Activated T-helper 17 cell treated with anti-CD3 and anti-CD28 coated beads, Interleukin-2, amount 50 U/mL, for 72 hours (primary cell): ENCODE measurements at places on chromosomes 7 and 10. TPM values are rescaled to one million over a fixed set of nuclear protein-coding genes. Genes with fewer than 3 reads are reported as not detected.
A peak's percentile ranks its signal among the peaks of the same experiment; 100 is the strongest.

The NPSR1 gene
- not detected for total RNA-seq

The ENTPD1 gene
- total RNA-seq = 36.3 TPM

DNA sequence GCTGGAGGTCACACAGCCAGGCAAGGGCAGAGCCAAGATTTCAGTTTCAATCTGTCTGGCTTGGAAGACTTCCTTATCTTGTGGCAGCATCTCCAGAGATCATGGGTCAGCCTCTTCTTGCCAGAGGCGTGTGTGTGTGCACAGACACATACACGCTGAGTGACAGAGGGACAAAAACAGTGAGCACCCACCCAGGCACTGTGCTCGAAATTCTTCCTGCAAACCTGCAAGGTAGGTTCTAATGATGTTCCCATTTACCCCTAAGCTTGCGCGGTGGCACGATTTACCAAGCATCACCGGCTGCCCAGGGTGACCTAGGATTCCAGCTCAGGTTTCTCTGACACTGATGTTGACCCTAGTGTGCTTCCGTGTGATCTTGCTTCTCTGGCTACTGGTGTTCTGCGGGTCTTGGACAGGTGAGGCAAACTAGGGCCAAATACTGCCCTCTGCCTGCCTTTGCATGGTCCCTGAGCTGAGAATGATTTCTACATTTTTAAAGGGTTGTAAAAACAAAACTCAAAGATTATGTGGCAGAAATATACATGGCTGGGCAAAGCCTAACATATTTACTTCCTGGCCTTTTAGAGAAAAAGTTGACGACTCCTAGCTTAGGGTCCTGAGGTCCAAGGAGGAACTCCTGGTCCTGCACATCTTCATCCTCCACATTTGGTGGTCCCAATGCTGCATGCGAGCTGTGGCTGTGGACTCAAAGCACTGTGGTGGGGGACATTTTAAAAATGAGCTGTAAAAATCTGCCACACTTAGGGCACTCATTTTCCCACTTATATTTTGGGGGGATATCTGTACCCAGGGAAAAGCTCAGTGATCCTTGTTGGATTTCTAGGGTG is 268.5 kb downstream of the RPS24 start:
- no peak for ATAC-seq
- H3K36me3 ChIP-seq = no peaks in the 10 kb centered on the region
- H3K27me3 ChIP-seq = no peaks in the 10 kb centered on the region
- H3K4me3 ChIP-seq = peak overlapping the region; percentile 93

GRCh38 chr7:27235387-27236311 is 7.0 kb upstream of the EVX1 start:
- H3K4me1 ChIP-seq = no peaks in the 10 kb centered on the region
- no peak for ATAC-seq
- no peaks in the 10 kb centered on the region for H3K36me3 ChIP-seq

The ANKRD16 gene
- total RNA-seq = 6.8 TPM

The GIMAP2 gene
- total RNA-seq = 44.9 TPM

DNA sequence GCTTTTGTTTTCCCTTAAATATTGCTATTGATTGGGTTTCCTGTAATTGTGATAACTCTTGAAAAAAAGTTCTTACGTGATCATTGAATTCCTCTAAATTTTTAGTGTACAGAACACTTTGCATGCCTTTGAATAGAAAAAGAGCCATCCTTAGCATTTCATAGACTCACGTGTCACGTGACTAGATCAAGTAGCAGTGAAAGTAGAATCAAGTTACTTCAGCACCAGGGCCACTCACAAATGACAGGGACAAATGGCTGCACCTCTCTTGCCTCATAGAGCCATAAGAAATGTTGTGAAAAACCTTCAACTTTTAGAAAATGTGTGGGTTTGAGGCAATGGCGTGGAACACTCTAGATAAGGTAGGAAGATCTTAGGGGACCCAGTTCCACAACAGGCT is 203.8 kb downstream of the ZEB1 start:
- H3K36me3 ChIP-seq = peaks cover 89% of the 10 kb centered on the region
- H3K27ac ChIP-seq = no peak overlapping the region
- H3K4me3 ChIP-seq = no peak overlapping the region
- no peaks in the 10 kb centered on the region for H3K27me3 ChIP-seq
- H3K4me1 ChIP-seq = no peaks in the 10 kb centered on the region
- no peak for ATAC-seq

GRCh38 chr10:71274901-71275796 is 43.9 kb upstream of the SLC29A3 start:
- ATAC-seq = no peak
- H3K27ac ChIP-seq = no peak overlapping the region
- no peaks in the 10 kb centered on the region for H3K27me3 ChIP-seq
- no peaks in the 10 kb centered on the region for H3K4me1 ChIP-seq
- no peak overlapping the region for H3K4me3 ChIP-seq

- H3K27ac ChIP-seq = no peak overlapping the region
- H3K4me1 ChIP-seq = peaks cover 3% of the 10 kb centered on the region
- ATAC-seq = no peak
- H3K4me3 ChIP-seq = no peak overlapping the region
- no peaks in the 10 kb centered on the region for H3K36me3 ChIP-seq
Measured at GRCh38 chr7:21966271-21966670, 20.6 kb upstream of the CDCA7L start.

- peaks cover 12% of the 10 kb centered on the region for H3K27me3 ChIP-seq
- no peak overlapping the region for H3K27ac ChIP-seq
- H3K4me1 ChIP-seq = no peaks in the 10 kb centered on the region
- no peaks in the 10 kb centered on the region for H3K36me3 ChIP-seq
Measured at GRCh38 chr7:28490831-28491230, 78.5 kb downstream of the CREB5 start.

The GSTO2 gene
- 1.4 TPM for total RNA-seq

The COL13A1 gene
- not detected for total RNA-seq

The XRCC2 gene
- total RNA-seq = 15.7 TPM

The HSPA12A gene
- 0.22 TPM for total RNA-seq

DNA sequence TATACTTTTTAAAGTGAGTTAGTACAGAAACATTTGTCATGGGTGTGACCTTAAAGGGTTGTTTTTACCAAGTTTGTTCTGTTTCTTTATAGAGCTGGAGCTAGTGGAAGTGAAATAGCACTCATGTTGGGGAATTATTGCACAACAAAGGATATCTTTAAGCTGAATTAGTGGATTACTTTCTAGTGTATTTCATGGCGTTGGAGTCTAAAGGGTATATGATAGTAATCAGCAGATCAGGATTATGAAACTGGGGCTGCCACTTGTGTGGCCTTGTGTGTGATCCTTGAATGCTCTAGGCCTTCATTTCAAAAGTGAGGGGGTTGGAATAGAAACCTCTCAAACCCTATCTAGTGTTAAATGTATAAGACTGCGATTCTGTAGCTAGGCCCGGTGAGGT is 123.6 kb downstream of the LYZL1 start:
- no peak overlapping the region for H3K27ac ChIP-seq
- peaks cover 17% of the 10 kb centered on the region for H3K36me3 ChIP-seq
- peak; percentile 58 for ATAC-seq
- H3K4me3 ChIP-seq = peak overlapping the region; percentile 11
- H3K27me3 ChIP-seq = no peaks in the 10 kb centered on the region

DNA sequence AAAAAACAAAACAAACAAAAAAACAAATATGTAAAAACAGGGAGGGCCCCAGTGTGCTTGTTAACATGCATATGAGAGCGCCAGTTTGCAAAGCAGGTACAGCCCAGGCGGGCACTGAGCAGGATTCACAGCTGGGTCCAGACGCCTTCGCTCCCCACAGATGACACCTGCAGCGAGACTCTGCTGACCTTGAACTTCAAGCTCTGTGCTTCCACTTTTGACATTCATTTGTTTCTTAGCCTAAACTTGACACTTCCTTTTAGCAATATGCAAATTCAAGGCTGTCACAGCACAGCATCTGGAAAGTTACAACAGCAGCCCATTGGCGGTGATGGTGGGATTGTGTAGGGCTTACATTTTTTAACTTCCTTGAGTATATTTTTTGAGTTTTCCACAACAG is 88.8 kb upstream of the TNS3 start:
- H3K27me3 ChIP-seq = no peaks in the 10 kb centered on the region
- H3K27ac ChIP-seq = no peak overlapping the region
- no peaks in the 10 kb centered on the region for H3K36me3 ChIP-seq
- no peak for ATAC-seq
- H3K4me1 ChIP-seq = no peaks in the 10 kb centered on the region

DNA sequence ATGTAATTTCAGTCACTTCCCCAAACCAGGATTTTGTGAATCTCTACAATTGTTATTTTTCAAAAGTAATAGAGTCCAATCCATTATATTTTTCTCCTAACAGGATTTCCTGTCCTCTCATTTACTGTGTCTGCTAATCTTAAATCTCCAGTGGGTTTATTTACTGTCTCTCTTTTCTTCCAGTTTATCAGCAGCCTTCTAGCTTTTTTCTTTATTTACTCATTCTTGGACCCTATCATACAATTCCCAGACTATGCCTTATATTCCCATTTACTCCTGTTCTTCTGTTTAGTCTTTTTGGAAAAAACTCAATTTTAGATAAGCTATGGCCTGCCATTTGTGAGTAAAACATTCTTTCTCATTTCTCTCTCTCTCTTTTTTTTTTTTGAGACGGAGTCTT is 94.7 kb downstream of the STK31 start:
- peaks cover 8% of the 10 kb centered on the region for H3K27me3 ChIP-seq
- H3K36me3 ChIP-seq = no peaks in the 10 kb centered on the region
- H3K27ac ChIP-seq = no peak overlapping the region
- no peak overlapping the region for H3K4me3 ChIP-seq
- no peak for ATAC-seq

The MYL7 gene
- total RNA-seq = not detected

The FAM25G gene
- total RNA-seq = not detected

GRCh38 chr10:34911661-34912205 is 96.6 kb upstream of the PARD3 start:
- H3K36me3 ChIP-seq = no peaks in the 10 kb centered on the region
- H3K27ac ChIP-seq = no peak overlapping the region
- no peak overlapping the region for H3K4me3 ChIP-seq
- no peak for ATAC-seq

The CPA5 gene
- total RNA-seq = 3.3 TPM

DNA sequence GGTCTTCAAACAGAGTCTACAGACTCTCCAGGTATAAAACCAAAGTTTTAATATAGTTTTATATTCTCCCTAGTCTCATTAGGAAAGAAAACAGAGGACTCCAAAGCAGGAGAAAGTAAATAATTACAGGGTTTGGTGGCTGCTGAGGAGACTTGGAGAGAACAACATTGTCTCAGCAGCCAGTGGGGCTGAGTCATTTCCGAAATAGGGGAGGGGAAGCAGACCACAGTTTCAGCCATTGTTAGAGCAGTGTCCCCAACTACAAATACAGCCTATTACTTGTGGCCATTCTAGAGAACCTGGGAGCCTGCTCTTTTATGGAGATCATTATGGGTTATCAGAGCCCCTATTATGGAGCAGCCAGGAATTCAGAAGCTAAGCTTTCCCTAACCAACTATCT is 44.2 kb upstream of the A1CF start:
- H3K27ac ChIP-seq = no peak overlapping the region
- H3K36me3 ChIP-seq = no peaks in the 10 kb centered on the region
- H3K4me3 ChIP-seq = no peak overlapping the region
- no peaks in the 10 kb centered on the region for H3K4me1 ChIP-seq

The NKX1-2 gene
- not detected for total RNA-seq

GRCh38 chr10:3006607-3007006 is 60.7 kb upstream of the PFKP start:
- no peak overlapping the region for H3K4me3 ChIP-seq
- peaks cover 6% of the 10 kb centered on the region for H3K4me1 ChIP-seq

The CRYGN gene
- not detected for total RNA-seq

DNA sequence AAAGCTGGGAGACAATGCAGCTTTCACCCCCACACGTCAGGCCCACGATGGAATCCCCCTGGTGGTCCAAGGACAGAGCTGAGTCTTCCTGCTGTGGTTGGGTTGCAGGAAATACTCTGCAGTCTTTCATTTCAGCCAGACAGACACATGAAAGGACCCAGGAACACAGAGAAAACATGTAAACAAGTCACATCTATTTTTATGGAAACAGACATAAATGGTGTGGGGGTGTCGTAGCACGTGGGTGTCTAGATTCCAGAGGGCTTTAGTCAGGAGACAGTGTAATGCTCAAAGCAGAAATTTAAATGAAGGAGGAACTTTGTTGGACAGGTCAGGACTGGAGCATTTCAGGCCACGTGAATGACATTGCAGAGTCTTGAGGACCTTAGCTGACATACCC is 444.6 kb downstream of the SUGCT start:
- H3K27ac ChIP-seq = no peak overlapping the region
- H3K27me3 ChIP-seq = no peaks in the 10 kb centered on the region
- H3K36me3 ChIP-seq = no peaks in the 10 kb centered on the region

- no peak overlapping the region for H3K27ac ChIP-seq
- H3K36me3 ChIP-seq = no peaks in the 10 kb centered on the region
- ATAC-seq = no peak
Measured at GRCh38 chr10:100567826-100568225, 32.1 kb downstream of the HIF1AN start.

GRCh38 chr10:30554440-30554825 is 75.1 kb downstream of the LYZL2 start:
- H3K27me3 ChIP-seq = no peaks in the 10 kb centered on the region
- H3K27ac ChIP-seq = no peak overlapping the region

- no peak overlapping the region for H3K27ac ChIP-seq
- peaks cover 95% of the 10 kb centered on the region for H3K36me3 ChIP-seq
- no peak overlapping the region for H3K4me3 ChIP-seq
- ATAC-seq = no peak
- no peaks in the 10 kb centered on the region for H3K27me3 ChIP-seq
- no peaks in the 10 kb centered on the region for H3K4me1 ChIP-seq
Measured at GRCh38 chr7:6123843-6124242, 92.7 kb downstream of the ANKRD61 start.

DNA sequence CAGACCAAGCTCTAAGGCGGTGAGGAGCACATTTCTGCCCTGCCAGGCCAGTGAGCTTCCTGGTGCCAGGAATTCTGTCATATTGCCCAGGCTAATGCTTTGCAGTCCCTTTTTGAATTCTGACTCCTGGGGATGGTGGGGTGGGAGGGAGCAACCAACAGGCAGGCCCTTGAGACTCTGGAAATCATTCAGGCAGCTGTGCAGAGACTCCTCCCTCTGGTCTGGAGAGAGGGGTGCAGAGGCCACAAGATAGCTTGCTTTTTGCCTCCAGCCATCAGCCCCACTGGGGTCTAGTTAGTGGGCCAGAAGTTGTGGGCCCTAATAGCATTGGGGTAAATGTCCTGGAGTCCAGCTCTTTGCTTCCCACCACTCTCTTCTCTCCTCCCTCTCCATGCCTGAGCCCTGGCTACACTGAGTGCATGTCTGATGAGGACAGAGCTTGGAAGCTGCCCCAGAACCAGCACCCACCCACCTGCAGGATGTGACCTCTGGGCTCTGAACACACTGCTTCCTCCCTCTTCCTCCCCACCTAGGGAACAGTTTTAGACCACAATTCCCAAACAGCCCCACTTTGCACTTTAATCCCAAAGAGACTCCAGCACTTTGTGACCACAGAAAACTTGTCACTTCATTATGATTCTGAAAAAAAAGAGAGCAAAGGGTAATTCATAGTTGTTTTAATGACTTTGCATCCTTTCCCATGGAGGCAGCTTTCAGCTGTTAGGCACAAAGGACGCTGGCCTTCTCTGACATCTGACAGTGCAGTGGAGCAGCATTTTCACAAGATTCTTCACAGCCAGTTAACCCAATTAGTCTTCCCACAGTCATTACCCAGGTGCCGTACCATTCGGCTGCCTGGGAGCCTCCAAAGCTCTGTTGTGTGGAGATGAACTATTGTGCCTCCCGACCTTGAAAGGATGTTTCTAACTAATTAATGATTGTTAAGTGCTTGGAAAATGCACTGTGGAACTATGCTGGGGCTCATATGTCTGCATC is 262.5 kb downstream of the TRIL start:
- no peak overlapping the region for H3K27ac ChIP-seq
- peaks cover 4% of the 10 kb centered on the region for H3K27me3 ChIP-seq
- H3K4me1 ChIP-seq = no peaks in the 10 kb centered on the region
- ATAC-seq = no peak
- no peak overlapping the region for H3K4me3 ChIP-seq

GRCh38 chr7:102460467-102460866 is 4.2 kb downstream of the ALKBH4 start:
- ATAC-seq = no peak
- H3K4me3 ChIP-seq = no peak overlapping the region
- H3K27ac ChIP-seq = no peak overlapping the region
- H3K27me3 ChIP-seq = no peaks in the 10 kb centered on the region
